ENCODE measurements at places on chromosomes 3 and 15.

GRCh38 chr3:89697321-89697916, 590.0 kb downstream of the EPHA3 start:
- no peak for DNase-seq

- DNase-seq = no peak
Observed at GRCh38 chr3:37130984-37131859, 43.2 kb downstream of the LRRFIP2 start.

- no peak for DNase-seq
Observed at GRCh38 chr15:96764946-96765345, 434.4 kb downstream of the NR2F2 start.

DNA sequence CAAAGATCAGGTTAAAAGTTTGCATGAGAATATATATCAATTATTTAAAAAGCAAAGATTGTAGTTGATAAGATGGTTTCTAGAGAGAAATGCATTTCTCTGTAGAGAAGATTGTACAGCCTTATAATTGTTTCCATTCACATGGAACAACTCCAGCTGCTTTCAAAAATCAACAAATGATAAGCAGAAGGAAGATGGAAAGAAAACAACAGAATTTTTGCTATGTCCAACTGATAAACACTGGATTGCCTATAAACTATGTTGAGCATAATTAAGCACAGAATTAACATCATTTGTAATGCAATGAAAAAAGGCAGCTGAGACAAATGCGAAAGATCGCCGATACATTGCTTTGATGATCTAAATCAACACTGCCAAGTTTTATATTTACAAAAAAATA, 89.0 kb downstream of the C3orf85 start:
- DNase-seq = no peak

GRCh38 chr3:149506540-149506939, 32.0 kb downstream of the TM4SF4 start:
- no peak for DNase-seq

All from G401 (cell line).